ENCODE measurements at places on chromosomes 11 and 22. TPM values are rescaled to one million over a fixed set of nuclear protein-coding genes. Genes with fewer than 3 reads are reported as not detected.

DNA sequence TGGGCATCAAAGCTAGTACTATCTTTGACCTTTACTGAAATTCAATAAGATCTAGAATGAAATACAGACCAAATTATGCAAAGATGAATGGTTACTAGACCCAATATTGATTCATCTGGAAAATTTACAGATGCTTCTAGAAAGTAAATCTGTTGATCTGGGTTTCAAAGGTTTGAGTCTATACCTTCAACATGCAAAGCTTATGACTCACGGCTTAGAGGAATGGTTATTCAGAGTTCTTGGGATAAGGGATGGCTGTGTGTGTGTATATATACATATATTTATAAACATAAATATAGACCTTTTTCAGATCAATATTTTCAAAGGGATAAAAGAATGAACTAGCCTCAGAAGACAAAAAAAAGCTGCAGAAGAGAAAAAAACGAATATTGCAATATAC lies 1.3 kb downstream of the SPTY2D1 start:
- no peaks in the 10 kb centered on the region for H3K27me3 ChIP-seq
- DNase-seq: no peak
- H3K4me1 ChIP-seq: peaks cover 28% of the 10 kb centered on the region
- peaks cover 9% of the 10 kb centered on the region for H3K36me3 ChIP-seq

- no peaks in the 10 kb centered on the region for H3K36me3 ChIP-seq
- H3K4me3 ChIP-seq: no peak overlapping the region
- no peaks in the 10 kb centered on the region for H3K4me1 ChIP-seq
- DNase-seq: no peak
- H3K27me3 ChIP-seq: no peaks in the 10 kb centered on the region
- H3K27ac ChIP-seq: no peak overlapping the region
Observed at GRCh38 chr11:115363921-115364320, 140.3 kb downstream of the CADM1 start.

DNA sequence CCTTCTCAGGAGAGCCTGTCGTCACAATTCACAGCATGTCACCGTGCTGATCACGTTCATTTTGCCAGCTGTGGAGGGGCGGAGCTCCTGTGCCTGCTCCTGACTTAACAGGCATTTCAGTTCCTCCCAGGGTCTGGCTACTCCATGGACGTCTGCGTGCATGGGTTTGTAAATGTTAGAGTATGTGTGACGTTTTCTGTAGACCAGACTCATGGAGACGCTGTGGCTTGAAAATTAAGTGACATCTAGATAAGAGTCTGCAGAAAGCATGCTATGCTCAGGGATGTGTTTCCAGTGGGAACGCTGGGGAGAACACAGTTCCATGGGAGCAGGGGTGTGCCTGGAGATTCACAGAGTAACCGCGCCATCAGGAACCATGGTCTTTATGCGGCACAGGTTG lies 804.0 kb downstream of the TBC1D22A start:
- H3K36me3 ChIP-seq: no peaks in the 10 kb centered on the region
- no peak for DNase-seq
- no peaks in the 10 kb centered on the region for H3K4me1 ChIP-seq
- H3K27me3 ChIP-seq: no peaks in the 10 kb centered on the region
- no peak overlapping the region for H3K4me3 ChIP-seq
- H3K27ac ChIP-seq: no peak overlapping the region

DNA sequence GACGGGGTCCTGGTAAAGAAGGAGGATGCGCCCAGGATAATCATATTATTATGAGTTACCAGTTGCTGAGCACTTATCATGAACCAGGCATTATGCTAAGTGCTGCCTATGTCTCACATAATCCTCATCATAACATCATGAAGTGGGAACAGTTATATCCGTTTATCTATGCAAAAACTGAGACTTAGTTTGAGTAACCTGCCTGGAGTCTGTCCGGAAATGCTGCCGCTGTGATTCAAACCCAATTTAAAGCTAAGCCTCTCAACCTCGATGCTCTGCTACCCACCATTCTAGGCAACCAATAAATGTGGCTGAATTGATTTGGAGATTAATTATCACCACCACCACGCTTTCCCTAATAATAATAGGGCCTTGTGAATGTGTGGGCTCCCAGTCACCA lies 111.5 kb upstream of the CLMP start:
- no peaks in the 10 kb centered on the region for H3K36me3 ChIP-seq
- no peak overlapping the region for H3K27ac ChIP-seq
- no peak for DNase-seq
- peaks cover 35% of the 10 kb centered on the region for H3K4me1 ChIP-seq

DNA sequence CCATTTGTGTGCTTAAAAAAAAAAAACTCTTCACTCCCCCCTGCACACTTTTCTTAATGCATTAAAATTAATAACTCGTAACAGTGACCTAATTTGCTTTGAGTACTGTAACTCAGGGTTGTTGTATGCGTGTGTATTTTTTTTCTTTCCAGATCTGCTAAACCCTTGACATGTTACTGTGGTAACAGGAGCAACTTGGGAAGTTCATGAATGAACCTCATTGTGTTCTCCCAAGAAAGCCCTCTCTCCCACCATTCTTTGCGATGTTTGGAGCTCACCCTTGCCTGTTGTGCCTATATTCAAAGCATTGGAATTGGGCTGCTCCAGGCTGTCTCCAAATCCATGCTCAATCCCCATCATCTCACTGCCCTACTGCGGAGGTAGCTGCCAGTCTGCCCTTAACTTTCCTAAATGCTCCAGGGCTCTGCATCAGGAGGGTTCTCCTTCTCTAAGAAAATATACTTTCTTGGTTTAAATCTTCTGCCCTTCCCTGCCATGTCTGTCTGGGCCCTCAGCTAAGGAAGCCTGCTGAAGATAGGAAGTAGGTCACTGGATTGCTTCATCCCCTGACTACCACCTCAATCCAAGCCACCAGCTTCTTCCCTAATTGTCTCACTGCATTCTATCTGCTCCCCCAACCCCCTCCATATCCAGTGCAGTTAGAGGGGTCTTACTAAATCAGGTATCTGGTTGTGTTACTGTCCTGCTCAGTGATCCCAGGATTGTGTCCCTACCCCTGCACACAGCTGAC lies 70.3 kb downstream of the KIRREL3 start:
- H3K36me3 ChIP-seq: no peaks in the 10 kb centered on the region
- H3K4me1 ChIP-seq: no peaks in the 10 kb centered on the region
- H3K4me3 ChIP-seq: no peak overlapping the region

NXPE2 gene
- not detected for total RNA-seq

FAM180B gene
- 0.15 TPM for total RNA-seq

GRCh38 chr11:86588566-86589090 lies 83.8 kb downstream of the ME3 start:
- H3K4me1 ChIP-seq: peaks cover 18% of the 10 kb centered on the region
- no peak overlapping the region for H3K4me3 ChIP-seq
- H3K27ac ChIP-seq: no peak overlapping the region
- no peaks in the 10 kb centered on the region for H3K27me3 ChIP-seq

DNA sequence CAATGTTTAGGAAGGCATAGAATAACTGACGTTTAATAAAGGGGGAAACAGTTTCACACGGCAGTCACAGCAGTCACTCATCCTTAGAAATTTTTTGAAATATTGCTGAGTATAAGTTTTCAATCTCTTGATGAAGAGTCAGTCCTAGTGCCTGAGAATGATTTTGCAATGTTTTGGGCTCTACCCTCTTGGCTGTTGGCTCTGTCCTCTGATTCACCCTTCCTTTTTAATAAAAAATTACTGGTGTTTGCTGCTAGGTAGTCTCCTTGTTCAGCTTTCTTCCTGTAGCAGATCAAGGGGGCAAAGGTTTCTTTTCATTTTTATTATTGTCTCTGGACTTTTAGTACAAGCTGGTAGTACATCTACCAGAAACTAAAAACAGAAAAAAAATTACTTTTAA lies 194.3 kb upstream of the ANO3 start:
- H3K36me3 ChIP-seq: no peaks in the 10 kb centered on the region
- H3K27ac ChIP-seq: no peak overlapping the region
- H3K4me1 ChIP-seq: no peaks in the 10 kb centered on the region

DNA sequence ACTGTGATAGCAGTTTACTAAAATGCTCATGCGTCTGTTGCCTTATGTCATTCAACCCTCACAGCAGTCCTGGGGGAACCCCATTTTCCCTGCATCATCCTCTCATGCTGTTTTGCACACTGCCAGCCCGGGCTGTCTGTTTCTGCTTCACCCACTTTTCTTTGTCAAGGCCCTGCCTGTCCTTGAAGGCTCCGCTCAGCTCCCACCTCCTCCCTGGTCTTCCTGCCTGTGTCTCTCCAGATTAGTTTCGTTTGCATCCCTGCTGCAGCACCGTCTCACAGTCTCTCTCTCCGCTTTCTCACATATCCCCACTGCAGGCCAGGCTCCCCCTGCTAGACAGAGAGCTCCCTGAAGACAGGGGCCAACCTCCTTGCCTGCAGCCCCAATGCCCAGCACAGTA lies 29.9 kb downstream of the SERPINH1 start:
- no peaks in the 10 kb centered on the region for H3K36me3 ChIP-seq
- H3K27ac ChIP-seq: no peak overlapping the region
- no peak for DNase-seq
- H3K27me3 ChIP-seq: peaks cover 9% of the 10 kb centered on the region
- no peak overlapping the region for H3K4me3 ChIP-seq

- H3K27ac ChIP-seq: no peak overlapping the region
- peak overlapping the region; percentile 63 for H3K4me3 ChIP-seq
- peak; percentile 18 for DNase-seq
- peaks cover 42% of the 10 kb centered on the region for H3K27me3 ChIP-seq
Observed at GRCh38 chr11:34356576-34356912, 1.3 kb downstream of the ABTB2 start.

DNA sequence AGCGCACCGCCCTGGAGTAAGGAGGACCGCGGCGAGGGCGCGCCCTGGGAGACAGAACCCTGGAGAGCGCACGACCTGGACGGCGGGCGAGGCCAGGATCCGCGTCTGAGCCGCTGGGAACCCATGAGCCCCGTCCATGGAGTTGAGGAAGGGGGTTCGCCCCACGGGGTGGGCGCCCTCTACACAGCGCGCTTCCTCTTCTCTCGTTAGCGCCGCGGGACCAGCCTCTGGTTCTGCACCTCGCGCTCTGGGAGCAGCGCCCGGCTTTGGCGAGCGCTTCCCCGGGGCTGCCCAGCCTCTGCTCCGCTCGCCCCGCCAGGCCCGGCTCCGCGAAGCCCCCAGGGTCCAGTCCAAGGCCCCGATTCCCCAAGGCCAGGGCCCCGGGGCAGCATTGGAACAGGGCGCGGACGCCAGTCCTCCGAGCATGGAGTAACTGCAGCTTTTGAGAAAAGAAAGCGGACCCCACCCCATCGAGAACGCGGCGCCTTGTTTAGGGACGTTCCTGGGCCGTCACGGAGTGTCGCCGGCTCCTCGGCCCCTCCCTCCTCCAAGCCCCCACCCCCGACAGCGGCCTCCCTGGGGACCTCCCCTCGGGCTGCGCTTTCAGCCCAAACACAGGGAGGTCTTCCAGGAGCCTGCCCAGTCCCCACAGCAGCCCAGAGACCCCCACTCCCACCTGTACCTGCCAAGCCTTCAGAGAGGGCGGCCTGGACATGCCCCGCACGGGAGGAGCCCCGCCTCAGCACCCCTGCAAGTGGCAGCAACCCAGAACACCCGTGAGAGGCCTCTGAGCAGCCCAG lies 56.2 kb downstream of the BRD1 start:
- H3K4me1 ChIP-seq: peaks cover 9% of the 10 kb centered on the region
- no peak overlapping the region for H3K27ac ChIP-seq
- H3K4me3 ChIP-seq: no peak overlapping the region

LIMK2 gene
- 46.4 TPM for total RNA-seq

KCNQ1 gene
- total RNA-seq: 14.8 TPM

GRCh38 chr11:62195945-62196344 lies 5.9 kb downstream of the SCGB1D1 start:
- no peaks in the 10 kb centered on the region for H3K4me1 ChIP-seq
- H3K36me3 ChIP-seq: no peaks in the 10 kb centered on the region
- no peak for DNase-seq
- no peak overlapping the region for H3K27ac ChIP-seq
- H3K27me3 ChIP-seq: peaks cover 47% of the 10 kb centered on the region

OR4D5 gene
- total RNA-seq: not detected

APOL5 gene
- total RNA-seq: not detected

GRCh38 chr11:87263979-87264378 lies 226.2 kb downstream of the TMEM135 start:
- H3K4me1 ChIP-seq: no peaks in the 10 kb centered on the region
- H3K27me3 ChIP-seq: no peaks in the 10 kb centered on the region
- H3K27ac ChIP-seq: no peak overlapping the region
- H3K4me3 ChIP-seq: no peak overlapping the region
- H3K36me3 ChIP-seq: no peaks in the 10 kb centered on the region

GRCh38 chr11:7499081-7499480 lies 13.8 kb downstream of the OLFML1 start:
- no peak overlapping the region for H3K4me3 ChIP-seq
- H3K27me3 ChIP-seq: peaks cover 3% of the 10 kb centered on the region
- DNase-seq: no peak
- no peak overlapping the region for H3K27ac ChIP-seq
- no peaks in the 10 kb centered on the region for H3K36me3 ChIP-seq

- no peak overlapping the region for H3K4me3 ChIP-seq
- no peak for DNase-seq
- no peak overlapping the region for H3K27ac ChIP-seq
- peaks cover 2% of the 10 kb centered on the region for H3K27me3 ChIP-seq
Observed at GRCh38 chr11:32849761-32850160, 20.0 kb downstream of the PRRG4 start.

DNA sequence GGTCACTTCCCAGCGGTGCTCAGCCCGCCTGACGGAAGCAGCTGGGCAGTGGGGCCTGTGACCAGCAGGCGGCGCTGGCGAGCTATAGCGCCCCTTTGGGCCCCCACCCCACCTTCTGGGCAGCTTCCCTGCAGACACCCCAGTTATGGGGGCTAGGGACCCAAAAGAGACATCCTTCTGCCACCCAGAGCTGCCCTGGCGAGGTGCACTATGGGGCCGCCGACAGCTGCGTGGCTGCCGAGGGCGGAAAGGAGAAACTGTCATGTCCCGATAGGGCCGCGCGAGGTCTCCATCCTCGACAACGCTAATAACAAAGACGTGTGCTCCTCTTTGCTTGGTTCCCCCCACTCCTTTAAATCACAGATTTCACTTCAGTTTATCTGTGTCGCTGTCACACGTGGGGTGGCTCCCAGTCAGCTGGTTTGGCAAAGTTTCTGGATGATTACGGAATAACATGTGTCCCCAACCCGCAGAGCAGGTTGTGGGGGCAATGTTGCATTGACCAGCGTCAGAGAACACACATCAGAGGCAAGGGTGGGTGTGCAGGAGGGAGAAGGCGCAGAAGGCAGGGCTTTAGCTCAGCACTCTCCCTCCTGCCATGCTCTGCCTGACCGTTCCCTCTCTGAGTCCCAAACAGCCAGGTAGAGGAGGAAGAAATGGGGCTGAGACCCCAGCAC lies 673 bp upstream of the MYO7A start:
- peaks cover 3% of the 10 kb centered on the region for H3K27me3 ChIP-seq
- no peaks in the 10 kb centered on the region for H3K36me3 ChIP-seq
- peaks cover 4% of the 10 kb centered on the region for H3K4me1 ChIP-seq
- no peak overlapping the region for H3K27ac ChIP-seq
- H3K4me3 ChIP-seq: peak overlapping the region; percentile 39

GRCh38 chr11:130034236-130034635 lies 31.6 kb upstream of the PRDM10 start:
- peaks cover 3% of the 10 kb centered on the region for H3K27me3 ChIP-seq
- no peak for DNase-seq
- no peak overlapping the region for H3K27ac ChIP-seq
- H3K4me1 ChIP-seq: peaks cover 1% of the 10 kb centered on the region

- peaks cover 12% of the 10 kb centered on the region for H3K4me1 ChIP-seq
- no peaks in the 10 kb centered on the region for H3K36me3 ChIP-seq
- no peak within 1 kb of the TSS for H3K27ac ChIP-seq
- H3K27me3 ChIP-seq: peaks cover 55% of the 10 kb centered on the region
- H3K4me3 ChIP-seq: peak within 1 kb of the TSS; percentile 24
Observed at GRCh38 chr11:130428316-130429119, at the start of gene ADAMTS8. ADAMTS8 (minus strand) TSS chr11:130428609; CDS start chr11:130428286, 323 bp downstream.

GRCh38 chr22:45718391-45718790 lies 46.8 kb downstream of the ATXN10 start:
- DNase-seq: no peak
- H3K4me3 ChIP-seq: no peak overlapping the region
- H3K36me3 ChIP-seq: peaks cover 24% of the 10 kb centered on the region
- no peak overlapping the region for H3K27ac ChIP-seq
- H3K4me1 ChIP-seq: peaks cover 4% of the 10 kb centered on the region
